ENCODE measurements at places on chromosomes 7 and 10.

DNA sequence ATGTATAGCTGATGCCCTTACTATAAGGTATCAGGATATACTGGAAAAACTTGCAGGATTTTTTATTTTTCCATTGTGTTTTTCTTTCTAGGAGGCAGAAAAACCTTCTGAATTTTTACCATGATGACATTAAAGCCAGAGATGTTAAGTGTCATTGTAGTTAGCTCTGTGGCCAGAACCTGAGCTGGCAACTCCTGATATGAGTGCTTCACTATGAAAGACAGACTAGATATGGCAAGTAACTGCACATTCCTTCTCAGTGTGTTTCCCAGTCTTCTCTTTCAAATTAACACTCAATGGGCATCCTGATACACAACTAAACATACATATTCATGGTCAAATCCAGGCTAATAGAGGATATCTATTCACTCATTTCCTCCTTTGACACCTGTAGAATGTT, 166.2 kb downstream of the CTTNBP2 start:
- DNase-seq, result no peak

GRCh38 chr10:122286867-122287266, 15.8 kb downstream of the BTBD16 start:
- DNase-seq, result peak; percentile 65

- peak; percentile 60 for DNase-seq
These were observed 1.3 kb upstream of the HIP1 start for GRCh38 chr7:75739796-75740672.

DNA sequence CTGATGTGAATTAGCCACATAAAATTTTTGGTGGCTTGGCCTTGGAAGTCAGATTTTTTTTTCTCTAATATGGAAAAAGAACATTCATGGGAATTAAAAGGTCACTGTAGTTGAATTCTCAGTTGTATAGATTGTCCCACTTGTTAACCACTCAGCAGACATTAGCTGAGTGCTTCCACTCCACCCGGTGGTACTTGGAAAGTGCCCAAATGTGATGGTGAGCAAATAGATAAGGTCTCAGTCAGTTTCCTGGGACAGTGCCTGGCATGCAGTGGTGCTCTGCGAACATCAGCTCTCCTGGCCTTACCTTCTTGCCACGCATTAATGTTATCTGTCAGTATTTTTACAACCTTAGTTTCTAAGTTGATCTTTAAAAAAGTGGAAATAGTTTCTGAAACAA, 1.4 kb downstream of the ATP5F1C start:
- DNase-seq, result no peak
